ENCODE measurements at places on chromosomes 16 and 17.
A peak's percentile ranks its signal among the peaks of the same experiment; 100 is the strongest.

DNA sequence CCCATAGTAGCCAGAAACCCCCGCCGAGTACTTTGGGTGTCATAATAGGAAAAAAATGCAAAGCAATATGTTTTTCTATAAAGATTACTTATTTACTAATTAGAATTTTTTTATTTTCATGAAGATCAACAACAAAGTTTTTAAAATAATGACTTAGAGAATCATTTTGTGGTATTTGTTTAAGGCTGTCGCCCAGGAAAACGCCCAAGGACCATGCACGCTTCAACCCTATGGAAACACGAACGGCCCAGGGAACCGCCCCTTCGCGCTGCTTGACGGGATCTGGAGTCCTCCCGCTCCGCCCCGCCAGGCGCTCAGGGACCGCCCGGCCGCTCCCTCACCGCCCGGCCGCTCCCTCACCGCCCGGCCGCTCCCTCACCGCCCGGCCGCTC lies 408 bp upstream of the KPNA2 start:
- peak; percentile 70 for DNase-seq

- DNase-seq: no peak
These were observed 20.5 kb upstream of the ITGA3 start for GRCh38 chr17:50035421-50035879.

- no peak for DNase-seq
These were observed 1.5 kb upstream of the GFAP start for GRCh38 chr17:44916781-44917241.

DNA sequence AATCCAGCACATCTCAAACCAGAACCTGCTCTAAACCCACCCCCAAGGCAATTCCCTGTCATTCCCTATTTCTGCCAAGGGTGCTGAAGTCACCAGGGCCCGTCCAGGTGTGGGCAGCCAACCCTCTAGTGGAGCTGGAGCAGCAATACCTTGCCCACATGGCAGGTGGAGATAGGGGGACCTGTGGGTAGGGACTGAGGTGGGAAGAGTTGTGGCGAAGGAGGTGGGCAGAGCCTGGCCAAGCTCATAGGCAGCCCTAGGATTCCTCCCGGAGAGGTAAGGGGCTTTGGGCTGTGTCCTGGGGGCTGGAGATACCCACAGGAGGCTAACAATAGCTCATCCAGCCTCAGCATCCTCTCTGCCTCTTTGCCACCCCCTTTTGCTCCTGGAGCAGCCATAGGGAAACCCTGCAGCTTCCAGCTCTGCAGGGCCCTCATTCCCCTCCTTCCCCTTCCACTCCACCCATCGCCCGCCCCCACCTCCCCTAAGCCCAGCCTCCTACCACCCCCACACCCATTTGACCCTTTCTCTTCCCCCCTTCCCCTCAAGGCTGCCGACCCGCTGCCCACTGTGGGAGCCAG lies 30.4 kb upstream of the CRHR1 start:
- DNase-seq: no peak

Data from T-helper 17 cell (primary cell).